ENCODE measurements at places on chromosomes 7 and 10.

DNA sequence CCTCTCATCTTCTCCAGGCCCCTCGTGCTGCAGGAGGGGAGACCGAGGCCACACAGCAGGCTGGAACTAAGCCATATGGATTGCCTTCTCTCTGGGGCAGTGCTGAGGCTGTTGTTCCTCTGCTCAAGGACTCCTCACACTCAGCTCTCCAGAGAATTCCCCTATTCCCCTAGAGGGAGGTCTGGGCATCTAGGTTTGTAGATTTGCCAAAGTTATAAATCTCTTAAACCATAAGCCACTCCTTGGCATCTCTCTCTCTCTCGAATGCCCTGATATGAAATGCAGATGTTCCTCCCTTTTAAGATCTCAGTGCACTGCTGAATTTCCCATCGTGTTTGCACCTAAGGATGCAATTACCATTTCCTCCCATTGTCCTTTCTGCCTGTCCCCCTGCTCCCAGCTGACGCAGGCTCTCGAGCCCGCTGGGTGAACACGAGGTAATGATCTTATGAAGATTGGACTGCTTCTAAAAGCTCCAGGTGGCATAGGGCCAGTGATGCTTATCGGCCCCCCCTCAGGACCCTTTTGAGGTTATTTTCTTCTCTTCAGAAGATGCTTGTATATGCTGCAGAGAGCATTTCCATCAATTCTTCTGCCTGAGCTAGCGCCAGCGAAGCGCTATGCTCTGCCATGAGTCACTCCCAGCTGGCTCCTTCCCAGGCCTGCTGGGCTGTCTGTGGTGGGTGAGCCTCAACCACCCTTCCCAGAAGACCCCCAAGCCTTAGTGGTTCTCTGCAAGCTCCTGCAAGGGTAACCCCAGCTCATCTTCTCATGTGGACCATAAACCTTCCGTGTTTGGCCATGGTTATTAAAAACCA lies 41.6 kb upstream of the AQP1 start:
- no peak for DNase-seq

- peak; percentile 66 for DNase-seq
Observed at GRCh38 chr10:58641708-58642107, 129.0 kb downstream of the BICC1 start.

DNA sequence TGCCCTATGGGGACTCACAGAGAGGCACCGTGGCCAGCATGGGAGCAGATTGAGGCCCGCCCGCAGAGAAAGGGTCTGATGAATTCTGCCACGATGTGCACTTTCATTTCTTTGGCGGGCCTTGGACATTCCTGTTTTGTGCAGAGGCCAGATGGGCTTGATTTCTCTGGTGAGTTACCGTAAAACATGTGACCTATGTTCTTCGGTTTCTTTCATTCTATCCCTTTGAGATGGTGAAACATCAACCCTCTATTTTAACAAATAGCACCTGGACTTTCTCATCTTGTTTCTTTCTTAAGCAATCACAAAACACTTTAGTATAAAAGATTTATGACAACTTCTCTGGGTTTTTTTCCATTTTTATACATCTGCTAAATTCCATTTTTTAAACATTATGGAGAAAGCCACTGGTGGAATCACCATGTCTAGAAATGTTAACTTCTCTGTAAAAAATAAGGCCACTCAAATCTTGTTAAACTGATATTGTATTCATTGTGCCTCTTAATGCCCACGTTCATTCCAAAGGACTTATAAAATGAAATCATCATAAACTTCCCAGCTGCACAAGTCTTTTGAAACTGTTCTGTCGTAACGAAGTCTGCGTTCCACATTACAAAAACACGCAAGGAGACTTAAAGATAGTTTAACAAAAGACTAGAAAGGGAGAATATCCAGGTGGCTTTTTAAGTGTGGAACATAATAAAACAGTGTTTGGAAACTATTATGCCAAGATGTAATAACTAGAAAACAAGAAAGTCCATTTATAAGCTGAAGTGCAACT lies 21.4 kb upstream of the ODAD2 start:
- DNase-seq: peak; percentile 70

GRCh38 chr10:102122450-102122849 lies 2.3 kb upstream of the LDB1 start:
- DNase-seq: no peak

DNA sequence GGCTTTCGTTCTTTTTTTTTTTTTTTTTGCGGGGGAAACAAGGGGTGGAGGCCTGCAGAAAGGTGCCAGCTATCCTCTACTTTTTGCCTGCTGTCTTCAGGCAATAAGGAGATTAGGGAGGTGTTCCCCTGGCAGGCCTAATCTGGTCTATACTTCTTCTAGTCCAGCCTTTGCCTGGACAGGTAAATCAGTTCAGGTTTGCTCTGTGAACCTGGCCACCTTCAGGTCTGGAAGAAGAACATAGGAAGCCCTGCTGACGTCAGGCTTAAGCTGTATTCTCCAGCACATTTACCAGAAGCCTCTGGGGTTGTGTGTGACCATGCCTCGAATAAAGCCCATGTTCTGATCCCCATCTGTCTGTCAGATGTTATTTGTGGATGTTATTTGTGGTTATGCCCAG lies 115.4 kb downstream of the SDK1 start:
- no peak for DNase-seq

DNA sequence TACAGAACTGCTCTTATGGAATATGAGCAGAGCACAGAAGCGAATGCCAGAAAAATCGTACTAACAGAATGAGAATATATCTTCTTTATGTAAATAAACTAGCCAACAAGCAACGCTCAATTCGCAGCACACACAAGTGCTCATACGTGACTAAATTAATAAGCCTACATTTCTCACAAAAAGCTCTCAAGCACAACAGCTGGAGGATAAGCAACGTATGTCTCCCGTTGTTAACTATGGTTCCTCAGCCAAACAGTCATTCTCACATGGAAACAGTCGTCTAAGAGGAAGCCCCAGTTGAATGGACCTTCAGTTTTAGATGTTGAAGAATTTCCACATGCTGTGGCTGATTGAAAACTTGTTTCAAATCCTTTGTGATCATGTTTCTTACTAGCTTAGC lies 110.4 kb downstream of the PKD1L1 start:
- DNase-seq: no peak

- no peak for DNase-seq
Observed at GRCh38 chr10:79126351-79127080, 57.8 kb downstream of the ZMIZ1 start.

GRCh38 chr10:61284222-61284890 lies 168.8 kb downstream of the TMEM26 start:
- DNase-seq: peak; percentile 89

DNA sequence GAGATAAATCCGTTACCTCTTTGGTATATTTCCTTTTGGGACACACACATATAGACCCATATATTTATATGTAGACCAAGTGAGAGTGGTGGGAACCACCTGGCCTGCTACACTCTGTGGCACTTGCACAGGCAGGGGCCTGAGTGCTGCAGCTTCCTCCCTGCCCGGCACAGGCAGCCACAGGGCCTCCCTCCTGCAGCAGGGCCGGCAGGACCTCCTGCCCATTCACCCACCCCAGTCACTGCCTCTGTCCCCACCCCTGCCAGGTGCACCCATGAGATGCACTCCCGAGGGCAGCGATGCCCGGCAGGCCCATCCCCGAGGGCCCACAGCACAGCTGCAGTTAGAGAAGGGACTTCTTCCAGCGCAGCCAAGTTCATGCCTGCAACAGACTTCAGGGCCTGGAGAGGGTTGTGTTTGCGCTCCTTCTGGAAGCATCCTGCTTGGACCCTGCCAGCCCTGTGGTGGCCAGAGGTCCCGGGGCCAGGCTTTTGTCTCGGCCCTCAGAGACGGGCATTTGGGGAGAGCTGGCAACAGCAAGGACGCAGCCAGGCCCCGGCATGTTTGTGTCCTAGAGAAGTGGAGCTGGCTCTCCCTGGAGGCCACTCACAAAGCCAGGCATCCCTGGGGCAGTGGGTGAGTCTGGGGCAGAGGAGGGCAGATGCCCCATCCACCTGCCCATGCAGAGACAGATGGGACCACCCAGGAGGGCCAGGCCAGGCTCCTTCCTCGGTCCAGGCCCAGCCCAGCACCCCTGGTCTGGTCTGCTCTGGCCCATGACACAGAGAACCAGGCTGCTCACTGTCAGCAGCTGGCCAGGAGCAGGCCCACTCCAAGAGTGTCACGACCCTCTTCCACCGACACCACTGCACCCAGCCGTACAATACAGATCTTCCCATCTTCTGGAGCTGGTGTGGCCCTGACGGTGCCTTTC lies 41.4 kb downstream of the PWWP2B start:
- DNase-seq: no peak

DNA sequence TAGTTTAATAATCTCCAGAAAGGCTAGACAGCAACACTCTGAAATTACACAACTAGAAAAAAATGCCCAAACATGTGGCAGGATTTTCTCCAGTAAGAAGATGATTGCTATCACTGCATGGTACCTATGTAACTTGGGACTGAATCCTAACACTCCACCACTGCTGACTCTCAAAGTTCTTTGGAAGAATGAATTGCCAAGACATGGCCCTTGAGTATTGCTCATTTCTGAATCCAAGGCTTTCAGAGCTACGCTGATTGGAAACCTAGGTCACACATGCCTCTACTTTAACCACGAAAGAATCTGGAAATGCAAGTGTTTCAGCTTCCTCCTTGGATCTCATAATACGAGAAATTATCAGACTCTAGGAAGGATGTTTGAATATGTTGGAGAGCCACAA lies 167.5 kb upstream of the CELF2 start:
- no peak for DNase-seq

DNA sequence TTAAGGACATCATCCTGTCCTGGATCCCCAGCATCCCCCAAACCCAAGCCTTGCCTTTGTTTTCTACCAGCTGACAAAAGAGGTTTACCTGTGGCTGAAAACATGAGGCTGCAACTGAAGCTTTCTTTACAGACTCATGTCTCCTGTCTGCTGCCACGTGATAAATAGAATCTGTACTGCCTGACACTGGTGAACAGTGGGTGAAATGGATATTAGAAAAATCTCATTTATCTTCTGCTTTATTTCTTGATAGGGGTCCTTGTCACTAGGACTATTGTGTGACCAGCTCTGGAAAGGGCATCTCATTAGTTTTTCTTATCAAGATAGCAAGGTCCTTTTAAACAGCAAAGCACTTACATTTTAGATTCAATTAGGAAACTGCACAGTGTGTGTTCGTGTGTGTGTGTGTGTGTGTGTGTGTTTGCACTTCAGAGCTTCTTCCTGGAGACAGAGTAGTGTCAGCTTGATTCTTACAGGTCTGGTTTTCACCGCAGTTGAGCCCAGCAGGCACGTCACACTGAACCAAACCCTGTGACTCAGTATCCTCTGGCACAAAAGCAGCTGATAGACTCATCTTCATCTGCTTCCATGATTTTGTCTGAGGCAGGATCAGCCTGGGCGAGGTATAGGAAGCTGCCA lies 373.5 kb upstream of the CELF2 start:
- no peak for DNase-seq

DNA sequence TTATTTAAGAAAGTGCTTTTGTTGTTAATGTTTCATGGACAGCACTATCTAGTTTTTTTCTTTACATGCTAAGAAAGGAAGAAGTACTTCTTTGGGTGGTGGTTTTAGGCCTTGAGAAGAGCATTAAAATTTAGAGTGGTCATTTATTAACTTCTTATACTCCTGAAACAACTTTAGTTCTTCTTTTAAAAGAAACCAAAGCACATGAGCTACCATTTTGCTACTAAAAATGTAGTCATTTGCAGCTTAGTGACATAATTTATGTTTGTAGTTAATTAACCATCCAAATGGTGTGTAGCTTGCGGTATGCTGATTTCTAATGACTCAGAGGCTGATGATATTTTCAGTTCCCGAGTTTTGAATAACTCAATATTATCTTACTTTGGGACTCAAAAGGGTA lies 207.5 kb downstream of the BBS9 start:
- no peak for DNase-seq

GRCh38 chr7:5489991-5490536 lies 66.4 kb upstream of the TNRC18 start:
- DNase-seq: no peak

- DNase-seq: peak; percentile 61
Observed at GRCh38 chr10:122435212-122435827, 19.1 kb upstream of the ARMS2 start.

DNA sequence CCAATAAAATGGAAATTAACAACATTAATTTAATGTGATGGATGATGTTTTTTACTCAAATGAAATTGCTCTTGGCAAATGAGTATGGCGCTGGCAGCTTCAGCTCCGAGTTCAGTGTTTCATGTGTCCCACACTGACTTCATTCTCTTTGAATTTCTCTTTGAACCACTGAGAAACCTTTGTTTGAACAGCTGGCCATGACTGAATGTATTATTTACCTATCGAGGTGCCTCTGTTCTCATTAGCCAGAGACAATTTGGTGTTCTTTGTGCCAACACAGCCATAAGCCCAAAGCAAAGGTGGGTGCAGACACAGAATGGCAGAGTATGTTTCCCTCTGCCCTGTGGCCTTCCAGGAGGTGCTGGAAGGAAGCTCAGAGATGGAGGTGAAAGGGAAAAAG lies 42.1 kb downstream of the TMEM178B start:
- no peak for DNase-seq

DNA sequence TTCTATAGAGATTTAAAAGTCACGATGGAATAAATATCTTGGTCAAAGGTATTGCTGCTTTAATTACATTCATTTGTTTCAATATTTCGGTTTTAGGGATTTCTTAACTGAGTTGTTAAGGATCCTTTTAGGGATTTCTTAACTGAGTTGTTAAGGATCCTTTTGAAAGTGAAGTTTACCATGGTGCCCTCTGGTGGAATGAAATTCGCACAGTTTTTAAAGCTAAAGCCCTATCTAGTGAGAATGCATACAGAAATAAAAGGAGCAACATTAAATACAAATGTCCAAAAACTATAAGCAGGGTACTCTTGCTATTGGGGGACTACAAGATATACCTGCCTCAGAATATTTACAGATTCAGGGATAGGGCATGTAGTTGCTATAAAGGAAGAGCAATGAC lies 193.7 kb downstream of the RNLS start:
- peak; percentile 73 for DNase-seq

GRCh38 chr7:100968031-100968430 lies 1.3 kb upstream of the MUC12 start:
- no peak for DNase-seq

- DNase-seq: peak; percentile 65
Observed at GRCh38 chr7:107961405-107961804, 41.6 kb downstream of the LAMB1 start.

DNA sequence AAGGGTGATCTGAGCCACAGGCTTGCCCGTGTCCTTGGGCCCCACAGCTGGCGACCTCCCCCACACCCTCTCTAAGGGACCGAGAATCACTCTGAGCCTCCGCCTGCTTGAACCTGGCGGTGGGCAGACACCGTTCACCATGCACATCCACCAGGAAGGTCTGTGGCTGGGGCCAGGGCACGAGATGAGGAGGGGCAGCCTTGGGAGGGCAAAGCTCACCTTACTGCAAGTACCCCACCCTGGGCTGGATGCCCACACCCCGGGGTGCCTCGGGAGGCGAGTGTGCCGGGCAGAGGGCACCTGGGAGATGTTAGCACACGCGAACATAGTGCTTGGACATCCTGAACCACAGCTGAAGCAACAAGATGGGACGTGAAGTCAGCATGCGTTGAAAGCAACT lies 211.9 kb downstream of the ELFN1 start:
- DNase-seq: no peak

DNA sequence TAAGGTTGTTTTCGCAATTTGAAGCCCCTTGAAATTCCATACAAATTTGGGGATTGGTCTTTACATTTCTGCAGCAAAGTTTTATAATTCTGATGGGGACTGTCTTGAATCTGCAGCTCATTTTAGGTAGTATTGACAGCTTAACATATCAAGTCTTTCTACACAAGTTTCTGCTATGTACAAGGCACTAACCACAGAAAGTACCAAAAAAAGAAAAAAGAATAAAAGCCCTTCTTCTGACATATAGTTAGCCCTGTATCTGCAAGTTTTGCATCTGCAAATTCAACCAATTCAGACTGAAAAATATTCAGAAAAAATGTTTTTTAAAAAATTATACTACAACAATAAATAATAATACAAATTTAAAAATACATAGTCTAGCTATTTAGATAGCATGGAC lies 15.3 kb downstream of the POT1 start:
- no peak for DNase-seq

All from fibroblast of villous mesenchyme (primary cell).